ENCODE measurements at places on chromosomes 12 and 14.

DNA sequence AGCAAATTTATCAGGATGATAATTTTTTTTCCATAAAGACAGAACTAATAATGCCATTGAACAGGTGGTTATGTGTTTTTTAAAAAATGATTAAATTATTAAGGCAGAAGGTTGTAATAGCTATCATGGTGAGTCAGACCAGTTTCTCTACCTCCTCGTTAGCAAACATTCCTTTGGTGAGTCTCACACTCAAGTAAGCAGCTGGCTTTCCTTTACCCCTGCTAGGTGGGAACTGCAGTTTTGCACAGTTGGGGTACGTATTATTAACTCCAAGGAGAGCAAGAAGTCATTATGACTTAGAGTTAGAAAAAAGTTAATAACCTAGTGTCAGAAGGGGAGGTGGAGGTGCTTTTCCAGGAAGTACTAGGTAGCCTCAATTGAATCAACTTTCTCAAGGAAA lies 165.3 kb downstream of the SNAPC1 start:
- no peak for DNase-seq

- DNase-seq, result no peak
Observed at GRCh38 chr14:92692822-92693226, 55.6 kb downstream of the LGMN start.

GRCh38 chr12:104090685-104091084 lies 26.4 kb downstream of the HCFC2 start:
- no peak for DNase-seq

- DNase-seq, result no peak
Observed at GRCh38 chr12:20368114-20368650, at the start of gene PDE3A. PDE3A (plus strand) TSS chr12:20368537; CDS start chr12:20369285, 748 bp downstream.

GRCh38 chr12:1078002-1078401 lies 87.0 kb downstream of the ERC1 start:
- DNase-seq, result no peak

DNA sequence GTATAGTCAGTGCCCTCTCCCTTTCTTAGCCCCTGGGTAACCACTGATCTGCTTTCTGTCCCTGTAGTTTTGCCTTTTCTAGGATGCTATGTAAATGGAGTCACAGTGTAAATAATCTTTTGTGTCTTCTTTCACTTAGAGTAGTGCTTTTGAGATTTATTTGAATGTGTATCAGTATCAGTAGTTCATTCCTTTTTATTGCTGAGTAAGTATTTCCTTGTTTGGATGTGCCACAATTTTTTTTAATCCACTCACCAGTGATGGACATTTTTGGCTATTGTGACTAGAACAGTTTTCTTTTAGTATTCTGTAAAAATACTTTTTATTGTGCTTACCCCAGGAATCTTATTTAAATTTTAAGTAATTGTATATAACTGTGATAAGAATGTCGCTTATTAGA lies 3.4 kb downstream of the MARK3 start:
- DNase-seq, result no peak
